ENCODE measurements at places on chromosomes 3 and 15.

DNA sequence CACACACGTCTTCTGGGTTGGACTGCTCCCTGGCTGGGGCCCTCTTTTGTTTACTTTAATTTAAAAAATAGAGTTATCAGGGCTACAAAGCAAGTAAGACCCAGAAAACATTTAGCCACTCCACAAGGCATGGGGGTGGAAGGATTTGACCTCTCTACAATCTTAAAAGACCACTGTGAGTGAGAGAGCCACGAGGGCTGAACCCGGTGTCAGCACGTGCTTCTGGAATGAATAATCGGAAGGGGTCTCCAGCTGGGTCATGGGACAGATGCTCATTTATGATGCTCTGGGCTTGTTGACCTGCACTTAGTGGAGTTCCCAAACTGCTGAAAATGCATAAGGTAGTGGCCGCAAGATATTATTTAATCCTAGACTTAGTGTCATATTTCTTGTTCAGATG lies 52.4 kb downstream of the EIF4E3 start:
- no peak for DNase-seq

DNA sequence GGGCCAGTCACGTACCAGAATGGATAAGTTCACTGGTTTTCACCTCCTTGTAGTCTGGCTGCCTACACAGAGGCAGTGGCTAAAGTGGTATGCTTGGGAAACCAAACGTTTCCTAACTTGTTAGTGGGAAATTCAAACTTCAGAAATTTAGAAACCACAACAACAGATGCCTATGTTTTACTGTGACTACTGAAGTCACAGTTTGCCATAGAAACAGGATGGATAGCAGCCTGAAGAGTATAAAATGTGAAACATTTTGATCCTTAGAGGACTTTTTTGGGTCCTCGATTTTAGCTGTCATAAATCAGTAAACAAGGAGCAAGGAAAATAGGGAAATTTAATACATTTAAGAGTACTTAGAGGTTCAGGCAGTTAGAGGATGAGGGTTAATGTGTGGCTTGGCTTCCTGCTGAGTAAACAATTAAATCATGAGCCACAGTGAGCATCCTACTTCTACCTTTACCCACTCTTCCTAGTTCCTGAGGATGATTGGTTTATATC lies 48.6 kb downstream of the CMSS1 start:
- DNase-seq = no peak

DNA sequence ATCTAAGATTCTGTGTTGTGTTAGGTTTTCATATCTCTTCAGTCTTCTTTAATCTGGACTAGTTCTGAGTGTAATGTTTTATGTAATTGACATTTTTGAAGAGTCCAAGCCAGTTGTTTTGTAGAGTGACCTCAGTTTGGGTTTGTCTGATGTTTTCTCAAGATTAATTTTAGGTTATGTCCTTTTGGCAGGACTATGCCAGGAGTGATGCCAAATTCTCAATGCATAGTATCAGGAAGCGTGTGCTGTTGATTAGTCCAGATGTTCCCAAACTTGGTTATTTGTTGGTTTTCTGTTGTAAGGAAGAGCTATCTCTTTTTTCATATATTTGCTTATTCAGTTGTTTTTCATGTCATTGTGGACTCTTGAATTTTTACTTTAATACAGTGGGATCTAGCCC lies 32.6 kb downstream of the NMD3 start:
- DNase-seq = no peak

GRCh38 chr3:121979734-121980449 lies 42.2 kb downstream of the ILDR1 start:
- no peak for DNase-seq

DNA sequence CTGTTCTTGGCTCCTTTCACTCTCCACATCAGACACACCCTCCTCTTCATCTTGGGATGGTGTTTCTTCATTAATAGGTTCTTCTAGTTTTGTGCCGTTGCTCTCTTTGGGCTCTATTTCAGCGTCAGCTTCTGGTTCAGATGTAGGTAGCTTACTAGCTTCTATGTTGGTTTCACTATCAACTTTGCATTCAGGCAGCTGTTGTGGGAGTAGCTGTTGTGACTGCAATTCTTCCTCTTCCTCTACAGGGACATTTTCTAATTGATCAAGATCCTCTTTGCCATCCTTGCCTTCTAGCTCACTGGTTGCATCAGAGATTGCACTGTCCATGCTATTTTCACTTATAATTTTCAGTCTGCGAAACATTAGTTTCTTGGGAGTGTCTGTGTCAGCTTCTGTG lies 80.1 kb downstream of the SETD2 start:
- DNase-seq = peak; percentile 43

- no peak for DNase-seq
Measured at GRCh38 chr3:16768956-16769355, 115.8 kb upstream of the PLCL2 start.

- DNase-seq = no peak
Measured at GRCh38 chr15:56739474-56739873, 6.2 kb upstream of the ZNF280D start.

- no peak for DNase-seq
Measured at GRCh38 chr3:150547045-150547741, 606 bp downstream of the EIF2A start.

DNA sequence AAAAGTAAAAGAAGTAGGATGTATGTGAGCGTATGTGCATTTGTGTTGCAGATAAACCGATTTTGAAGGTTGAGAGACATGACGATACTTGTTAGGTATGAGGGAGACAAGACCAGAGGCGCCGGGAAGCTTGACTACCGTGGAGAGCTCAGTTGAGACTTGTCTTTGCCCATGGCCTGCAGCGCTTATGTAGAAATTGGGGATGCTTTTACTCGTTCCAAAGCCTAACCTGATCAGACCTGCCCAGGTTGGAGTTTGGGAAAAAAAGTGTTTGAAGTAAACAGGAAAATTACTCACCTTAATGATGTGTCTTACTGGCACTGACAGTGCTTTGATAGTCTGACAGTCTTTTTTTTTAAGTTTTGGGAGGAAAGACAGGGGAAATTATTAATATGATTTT lies 202.8 kb downstream of the TP63 start:
- DNase-seq = no peak
